ENCODE measurements at places on chromosomes 5 and 9. TPM values are rescaled to one million over a fixed set of nuclear protein-coding genes. Genes with fewer than 3 reads are reported as not detected.

DNA sequence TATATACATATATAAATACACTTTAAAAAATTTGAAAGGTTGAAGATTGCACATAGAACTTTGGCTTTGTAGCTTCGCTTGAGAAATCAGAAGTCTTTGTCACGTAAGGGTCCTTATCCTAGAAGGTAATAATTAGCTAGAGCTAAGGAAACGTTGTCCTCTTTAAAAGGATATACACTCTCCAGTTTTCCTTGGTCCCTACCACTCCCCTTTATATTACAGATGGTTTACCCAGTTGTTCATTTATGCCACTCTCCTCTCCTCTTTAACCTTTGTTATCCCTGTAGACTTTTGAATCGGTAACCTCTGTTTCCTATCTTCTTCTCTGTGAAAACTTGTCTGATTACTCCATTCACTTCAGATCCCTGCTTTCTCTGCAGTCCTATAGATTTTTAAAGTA is 1101.0 kb upstream of the SEMA6A start:
- DNase-seq = no peak

DNA sequence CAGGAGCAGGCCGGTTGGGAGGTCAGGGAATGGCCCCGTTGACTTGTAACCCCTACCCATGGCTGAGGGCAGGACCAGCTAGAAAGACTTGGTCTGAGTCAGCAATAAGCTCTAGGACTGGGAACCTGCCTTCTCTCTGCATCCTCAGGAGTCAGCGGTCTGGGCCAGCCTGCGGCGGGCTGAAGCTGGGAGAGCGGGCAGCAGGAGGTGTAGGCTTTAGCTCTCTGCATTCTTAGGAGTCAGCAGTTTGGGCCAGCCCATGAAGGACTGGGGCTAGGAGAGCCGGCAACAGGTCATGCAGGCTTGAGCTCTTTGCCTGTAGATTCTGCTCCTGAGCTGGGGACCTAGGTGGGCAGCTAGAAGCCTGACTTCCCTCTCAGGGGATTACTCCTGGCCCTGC is 6.4 kb upstream of the SMIM32 start:
- no peak for DNase-seq

DNA sequence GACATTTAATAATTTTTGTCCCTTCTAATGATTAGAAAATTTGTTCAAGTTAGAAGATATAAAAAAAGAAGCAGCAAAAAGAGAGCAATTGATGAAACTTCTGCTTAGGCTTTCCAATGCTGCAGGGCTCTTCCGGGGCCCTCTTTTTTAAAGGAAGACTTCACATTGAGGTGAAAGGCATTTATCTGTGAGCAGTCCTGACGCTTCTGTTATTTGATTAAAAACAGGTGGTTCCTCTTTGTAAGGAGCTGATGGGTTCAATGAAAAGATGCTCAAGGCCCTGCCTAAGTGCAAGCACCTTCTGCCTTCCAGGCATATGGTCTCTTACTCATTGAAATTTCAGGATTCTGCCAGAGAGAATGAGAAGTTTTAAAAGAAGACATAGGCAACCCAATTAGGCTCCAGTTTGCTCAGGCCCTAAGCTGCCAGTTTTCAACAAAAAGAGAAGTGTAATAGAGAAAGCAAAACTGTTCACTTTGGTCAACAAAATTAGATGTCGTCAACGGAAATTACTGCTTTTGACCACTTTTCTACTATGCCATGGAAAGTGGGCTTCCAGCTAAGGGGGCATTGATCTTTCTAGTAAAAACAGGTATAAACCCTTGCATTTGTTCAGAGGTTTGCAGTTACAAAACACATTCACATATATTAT is 100.2 kb downstream of the INSYN2B start:
- no peak for DNase-seq

DNA sequence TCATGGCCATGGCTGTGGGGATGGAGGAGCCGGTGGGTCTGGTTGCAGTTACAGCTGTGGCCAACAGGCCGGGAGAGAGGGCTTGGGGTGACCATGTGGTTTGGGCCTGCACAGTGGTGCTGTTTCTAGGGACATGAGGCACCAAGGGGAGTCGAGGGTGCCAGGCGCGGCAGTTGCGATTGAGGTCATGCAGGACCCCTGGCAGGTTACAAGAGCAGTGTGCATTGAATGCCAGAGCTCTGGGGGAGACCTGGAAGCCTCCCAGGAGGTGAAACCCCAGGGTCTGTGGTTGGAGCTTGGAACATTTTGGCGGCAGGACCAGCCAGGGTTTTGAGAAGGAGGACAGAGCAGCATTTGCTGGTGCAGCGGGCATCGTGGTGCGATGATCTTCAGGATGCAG is 21.7 kb downstream of the RXRA start:
- no peak for DNase-seq

GRCh38 chr5:111784491-111785181 is 27.6 kb upstream of the NREP start:
- no peak for DNase-seq

DNA sequence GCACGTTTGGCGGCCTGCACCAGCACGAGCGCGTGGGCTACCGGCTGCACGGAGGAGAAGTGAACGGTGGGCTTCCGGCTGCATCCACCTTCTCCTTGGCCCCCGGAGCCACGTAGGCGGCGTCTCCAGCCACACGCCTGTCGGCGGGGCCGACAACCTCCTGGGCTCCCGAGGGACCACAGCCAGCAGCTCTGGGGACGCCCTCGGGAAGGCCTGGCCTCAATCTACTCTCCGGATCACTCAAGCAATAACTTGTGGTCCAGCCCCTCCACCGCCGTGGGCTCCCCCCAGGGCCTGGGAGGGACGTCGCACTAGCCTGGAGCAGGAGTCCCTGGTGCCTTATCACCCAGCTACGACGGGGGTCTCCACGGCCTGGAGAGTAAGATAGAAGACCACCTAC is 73.7 kb downstream of the INSL6 start:
- no peak for DNase-seq

GRCh38 chr5:131245312-131245711 is 18.5 kb upstream of the CDC42SE2 start:
- DNase-seq = no peak

GRCh38 chr9:36603006-36603405 is 30.3 kb downstream of the MELK start:
- no peak for DNase-seq

DNA sequence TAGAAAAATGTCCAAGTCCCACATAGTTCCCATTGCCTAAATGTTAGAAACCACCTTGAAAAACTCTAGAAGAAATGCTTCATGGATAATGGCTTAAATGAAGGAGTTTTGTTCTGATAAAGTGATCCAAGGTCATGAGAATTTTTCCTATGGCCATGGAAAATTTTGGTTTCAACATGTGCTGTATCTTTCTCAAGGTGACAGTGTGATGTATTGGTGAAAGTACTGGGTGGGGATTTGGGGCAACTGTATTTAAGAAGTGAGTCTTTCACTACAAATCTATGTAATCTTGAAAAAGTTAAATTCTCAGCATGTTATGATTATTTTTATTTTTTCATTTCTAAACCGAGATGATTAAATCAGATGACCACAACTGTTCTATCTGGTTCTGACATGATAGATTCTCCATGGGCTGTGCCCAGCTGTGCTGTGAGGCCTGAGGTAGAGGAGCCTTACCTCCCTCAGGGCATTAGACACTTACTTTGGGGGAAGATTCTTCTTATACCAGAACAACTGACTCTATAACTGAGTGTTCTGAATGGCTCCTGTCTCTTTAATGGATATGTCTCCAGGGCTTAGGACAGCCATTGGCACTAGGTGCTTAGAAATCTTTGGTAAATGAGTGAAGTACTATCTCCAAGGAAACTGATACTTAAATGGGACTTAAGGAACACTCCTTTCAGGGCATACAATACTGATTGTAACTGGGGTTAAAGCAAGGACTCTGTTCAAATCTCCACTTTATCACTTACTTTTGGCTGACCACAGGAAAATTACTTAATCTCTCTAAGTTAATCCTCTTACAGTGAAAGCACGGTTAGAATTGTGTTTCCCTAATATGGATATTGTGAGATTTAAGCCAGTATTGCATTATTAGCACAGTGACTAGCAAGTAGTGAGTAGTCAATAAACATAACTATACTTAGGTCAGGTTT is 397.4 kb upstream of the MEF2C start:
- no peak for DNase-seq

Gene PCDH1
- 41.2 TPM for total RNA-seq

- no peak for DNase-seq
These were observed 38.2 kb upstream of the PTGS1 start for GRCh38 chr9:122332644-122333043.

GRCh38 chr5:67957374-67957773 is 258.2 kb upstream of the PIK3R1 start:
- no peak for DNase-seq

Gene SPEF2
- 12.2 TPM for total RNA-seq

GRCh38 chr5:6849316-6850105 is 136.3 kb downstream of the TENT4A start:
- DNase-seq = no peak

DNA sequence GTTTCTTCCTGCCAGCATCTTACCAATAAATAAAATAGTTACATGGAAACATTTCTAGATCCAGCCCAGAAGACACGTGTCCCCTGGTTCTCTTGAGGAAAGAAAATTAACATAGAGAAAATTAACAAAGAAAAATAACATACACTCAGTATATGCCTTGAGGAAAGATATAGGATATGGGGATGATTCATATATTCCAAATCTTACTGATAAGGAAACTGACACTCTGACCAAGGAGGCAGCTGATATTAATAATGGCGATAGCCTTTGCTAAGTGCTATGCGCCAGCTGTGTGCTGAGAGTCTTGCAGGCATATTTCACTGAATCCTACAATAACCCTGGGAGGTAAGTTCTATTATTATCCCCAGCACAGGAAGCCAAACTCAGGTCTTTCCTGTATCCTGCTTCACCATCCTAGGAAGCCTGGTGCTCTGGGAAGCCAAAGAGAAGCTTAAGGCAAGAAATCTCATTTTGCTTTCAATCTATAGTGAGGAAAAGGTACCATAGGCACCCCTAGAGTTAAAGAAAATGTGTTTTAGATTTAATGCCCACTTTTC is 302.7 kb upstream of the NREP start:
- DNase-seq = no peak

DNA sequence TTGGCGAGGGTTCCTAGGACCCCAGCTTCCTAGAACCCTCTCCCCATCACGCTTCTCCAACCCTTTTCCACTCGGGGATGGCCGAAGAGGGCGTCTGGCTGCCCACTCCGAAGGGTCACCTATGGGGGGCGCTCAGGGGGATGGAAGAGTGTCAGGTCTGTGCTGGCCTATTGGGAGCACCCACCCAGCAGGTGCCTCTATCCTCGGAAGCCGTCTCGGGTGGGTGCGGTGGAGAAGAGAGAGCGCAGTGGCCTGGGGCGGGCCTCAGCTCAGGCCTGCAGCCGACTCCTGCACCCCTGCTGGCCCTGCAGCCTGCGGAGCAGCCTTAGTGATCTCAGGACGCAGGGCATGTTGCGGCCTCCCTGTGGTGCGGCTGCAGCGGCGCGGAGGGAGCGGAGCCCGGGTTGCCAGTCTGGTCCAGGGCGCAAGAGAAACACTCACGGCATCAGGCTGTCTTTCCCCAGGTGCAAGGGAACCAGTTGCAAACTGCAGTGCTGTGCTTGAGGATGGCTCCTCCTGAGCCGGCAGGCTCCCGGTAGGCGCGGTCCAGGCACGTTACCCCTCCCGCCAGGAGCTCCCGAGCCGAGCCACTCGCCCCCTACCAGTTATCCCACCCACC is 1.5 kb upstream of the IRX2 start:
- no peak for DNase-seq

DNA sequence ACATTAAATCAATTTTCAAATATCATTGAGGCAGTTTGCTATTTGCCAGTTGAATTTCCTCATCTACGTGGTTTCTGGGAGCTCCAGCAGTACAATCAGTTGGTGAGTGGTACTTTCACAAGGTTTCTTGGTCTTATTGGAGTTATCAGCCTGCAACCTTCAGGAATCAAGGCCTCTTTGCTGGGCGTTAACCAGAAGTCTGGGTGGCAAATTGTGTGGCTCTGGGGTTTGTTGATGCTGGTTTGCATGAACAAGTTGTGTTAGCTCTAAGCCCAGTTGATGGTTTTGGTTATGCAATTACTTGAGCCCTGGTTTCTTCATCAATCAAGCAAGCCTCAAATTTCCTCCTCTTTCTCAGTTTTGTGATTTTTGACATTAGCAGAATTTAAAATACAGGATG is 152.9 kb upstream of the ANKRD55 start:
- no peak for DNase-seq

DNA sequence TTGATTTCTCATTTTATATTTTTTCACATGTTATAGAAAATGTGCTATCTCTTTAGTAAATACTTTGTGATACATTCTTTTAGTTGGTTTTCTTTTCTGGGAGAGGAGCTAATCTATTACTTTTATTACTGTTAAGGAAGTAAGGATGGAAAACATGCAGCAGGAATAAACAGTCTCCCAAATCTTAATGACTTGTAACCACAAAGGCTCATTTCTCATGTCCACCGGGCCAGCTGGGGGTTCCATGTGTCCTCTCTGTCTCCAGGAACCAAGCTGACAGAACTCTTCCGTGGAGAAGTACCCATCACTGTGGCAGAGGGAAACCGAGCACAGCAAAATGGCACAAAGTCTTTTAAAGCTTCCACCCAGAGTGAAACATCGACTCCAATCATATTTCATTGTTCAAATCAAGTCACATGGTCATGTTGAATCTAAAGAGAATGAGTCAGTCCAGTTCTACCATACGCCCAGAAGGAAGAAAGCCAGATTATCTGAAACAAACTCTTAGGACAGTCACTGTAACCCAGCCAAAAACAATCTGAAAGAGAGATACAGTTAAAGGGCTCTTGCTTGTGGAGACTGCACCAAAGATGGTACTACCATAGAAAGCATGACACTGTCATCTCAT is 97.1 kb upstream of the CDH6 start:
- DNase-seq = no peak

- DNase-seq = no peak
These were observed 27.6 kb downstream of the TPD52L3 start for GRCh38 chr9:6355728-6356127.

DNA sequence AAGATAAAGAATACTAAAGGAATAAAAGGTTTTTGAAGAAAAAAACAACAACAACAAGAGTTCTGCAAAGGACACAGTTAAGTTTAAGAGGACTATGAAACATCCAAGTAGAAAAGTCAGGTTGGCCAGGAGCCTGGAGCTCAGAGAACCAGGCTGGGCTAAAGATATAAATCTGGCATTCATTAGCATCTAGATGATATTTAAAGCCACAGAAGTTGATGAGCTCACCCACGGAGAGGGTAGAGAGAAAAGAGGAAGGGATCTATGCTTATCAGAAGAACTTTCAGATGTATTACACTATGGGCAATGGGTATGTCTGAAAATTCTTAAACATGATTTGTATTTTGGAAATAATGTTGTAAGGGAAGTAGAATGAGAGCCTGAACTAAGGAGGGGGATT is 9.9 kb downstream of the MIER3 start:
- no peak for DNase-seq
